ENCODE measurements at places on chromosomes 16 and 17.

- DNase-seq = no peak
Measured at GRCh38 chr17:70787721-70788300, 618.5 kb downstream of the KCNJ2 start.

GRCh38 chr17:48014595-48015111 lies 22.9 kb downstream of the COPZ2 start:
- no peak for DNase-seq

DNA sequence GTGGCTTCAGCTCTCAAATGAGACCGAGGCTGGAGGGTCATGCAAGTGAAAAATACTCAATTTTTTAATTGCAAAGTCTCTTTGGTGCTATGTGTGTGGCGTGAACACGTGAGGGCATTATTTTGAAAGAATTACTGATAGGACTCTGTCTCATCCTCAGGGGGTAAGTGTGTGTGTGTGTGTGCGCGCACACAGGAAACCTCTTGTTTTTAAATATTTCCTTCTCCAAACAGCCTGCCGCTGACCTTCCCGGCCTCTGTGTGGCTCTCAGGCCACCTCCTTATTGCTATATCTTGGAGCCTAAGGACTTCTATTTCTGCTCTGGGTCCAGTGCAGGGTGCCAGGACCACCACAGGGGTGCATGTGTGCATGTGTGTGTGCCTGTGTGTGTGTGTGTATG lies 99.7 kb downstream of the CMIP start:
- peak; percentile 78 for DNase-seq

- DNase-seq = no peak
Measured at GRCh38 chr16:77993111-77993985, 29.0 kb upstream of the CLEC3A start.

DNA sequence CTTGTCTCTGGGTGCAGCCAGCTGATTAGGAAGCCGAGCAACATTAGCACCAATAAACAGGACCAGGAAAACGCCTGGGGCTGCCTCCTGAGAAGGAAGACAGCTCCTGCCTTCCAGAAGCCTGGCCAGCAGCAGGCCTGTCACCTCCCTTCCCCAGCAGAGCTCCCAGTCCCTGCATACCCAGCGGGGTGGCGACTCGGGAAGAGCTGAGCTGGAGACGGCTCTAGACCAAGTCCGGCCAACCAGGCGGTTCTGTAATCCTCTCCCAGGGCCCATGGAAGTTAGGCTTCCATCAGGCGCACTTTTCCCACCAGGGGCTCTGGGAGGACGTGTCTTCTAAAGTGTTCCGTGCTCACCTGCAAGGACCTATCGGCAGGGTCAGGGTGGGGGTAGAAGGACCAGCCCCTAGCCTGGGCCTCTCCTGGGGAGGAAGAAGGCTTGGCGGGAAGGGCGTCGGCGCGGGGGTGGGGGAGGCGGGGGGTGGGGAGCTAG lies 12.0 kb upstream of the CLUH start:
- no peak for DNase-seq

DNA sequence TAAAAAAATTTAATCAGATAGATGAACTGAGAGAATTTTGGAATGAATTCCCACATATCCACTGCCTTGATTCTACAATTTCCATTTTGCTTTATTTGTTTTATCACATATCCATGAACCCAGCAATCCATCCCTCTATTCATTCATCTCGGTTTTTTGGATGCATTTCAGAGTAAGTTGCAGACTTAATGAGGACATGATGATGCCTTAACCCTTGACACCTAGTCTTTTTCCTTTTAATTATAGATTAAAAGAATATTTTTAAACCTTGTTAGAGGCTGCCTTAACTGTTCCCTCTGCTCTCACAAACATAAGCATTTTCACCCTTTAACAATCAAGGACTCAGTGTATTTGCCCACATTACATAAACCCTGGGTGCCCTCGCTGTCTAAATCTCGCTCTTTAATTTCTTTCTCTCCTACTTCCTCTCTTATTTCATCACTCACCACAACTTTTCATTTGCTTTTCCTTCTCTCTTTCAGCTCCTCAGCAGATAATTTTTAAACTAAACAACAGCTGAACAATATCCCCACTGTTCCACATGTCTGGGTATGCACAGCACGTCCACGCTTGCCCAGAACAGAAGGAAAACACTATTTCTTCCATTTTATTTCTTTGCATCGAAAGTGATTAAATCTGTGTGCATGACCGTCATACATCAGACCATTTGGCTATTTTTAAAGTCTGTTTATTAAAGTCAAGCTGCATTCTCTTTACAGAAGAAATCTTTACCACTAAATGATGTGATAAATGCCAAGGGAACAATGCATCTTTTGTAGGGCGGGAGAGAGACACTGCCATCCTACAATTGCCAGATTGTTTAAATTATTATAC lies 39.9 kb downstream of the IQCK start:
- no peak for DNase-seq

DNA sequence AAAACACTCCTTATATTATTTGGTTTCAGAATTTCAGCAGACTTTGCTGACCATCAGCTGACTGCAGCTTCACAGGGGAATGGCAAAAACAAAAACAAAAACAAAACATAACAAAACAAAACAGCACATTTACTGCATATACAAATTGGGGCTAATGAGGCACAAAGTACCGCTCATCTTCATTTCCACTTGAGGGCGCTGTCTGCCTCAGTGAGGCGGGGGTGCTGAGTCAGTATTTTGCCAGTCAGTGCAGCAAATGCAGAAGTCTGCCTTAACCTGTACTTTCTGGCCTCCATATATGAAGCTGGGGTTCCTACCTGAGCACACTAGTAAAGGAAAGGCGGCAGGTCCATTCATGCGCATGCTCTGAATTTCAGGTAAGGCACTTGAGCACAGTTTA lies 13.5 kb upstream of the DYNLRB2 start:
- DNase-seq = peak; percentile 4

GRCh38 chr17:55462711-55463110 lies 41.1 kb upstream of the MMD start:
- no peak for DNase-seq

GRCh38 chr16:85216522-85217375 lies 104.5 kb upstream of the CIBAR2 start:
- no peak for DNase-seq

GRCh38 chr16:72300892-72301291 lies 128.9 kb upstream of the PMFBP1 start:
- DNase-seq = no peak

DNA sequence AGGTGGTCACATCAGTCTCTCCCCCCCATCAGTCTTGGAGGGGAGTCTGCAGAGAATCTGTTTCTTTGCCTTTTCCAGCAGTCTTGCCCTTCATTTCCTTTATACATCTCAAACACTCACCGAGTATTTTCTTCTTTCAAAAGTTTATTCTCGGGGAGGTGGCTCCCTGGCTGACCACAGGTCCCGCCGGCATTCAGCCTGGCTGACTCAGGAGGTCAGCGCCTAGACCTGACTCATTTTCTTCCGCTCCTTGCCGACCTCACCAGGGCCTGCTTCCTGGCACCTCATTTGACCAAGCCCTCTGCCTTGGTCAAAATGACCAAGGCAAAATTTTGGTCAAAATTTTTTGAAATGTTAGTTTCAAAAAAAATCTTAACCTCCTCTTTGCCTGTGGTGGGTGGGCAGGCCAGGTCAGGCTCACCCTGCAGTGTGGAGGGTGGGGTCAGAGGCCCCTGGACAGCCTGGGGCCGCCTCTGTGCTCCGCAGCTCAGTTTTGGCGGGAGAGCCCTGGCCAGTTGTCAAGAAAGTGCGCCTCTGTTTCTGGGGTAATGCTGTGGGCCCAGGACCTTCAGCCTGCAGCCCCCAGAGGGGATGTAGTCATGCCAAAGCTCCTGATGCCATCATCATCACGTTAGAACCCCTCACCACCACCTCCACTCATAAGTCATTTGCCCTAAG lies 165.6 kb downstream of the SPECC1 start:
- no peak for DNase-seq

DNA sequence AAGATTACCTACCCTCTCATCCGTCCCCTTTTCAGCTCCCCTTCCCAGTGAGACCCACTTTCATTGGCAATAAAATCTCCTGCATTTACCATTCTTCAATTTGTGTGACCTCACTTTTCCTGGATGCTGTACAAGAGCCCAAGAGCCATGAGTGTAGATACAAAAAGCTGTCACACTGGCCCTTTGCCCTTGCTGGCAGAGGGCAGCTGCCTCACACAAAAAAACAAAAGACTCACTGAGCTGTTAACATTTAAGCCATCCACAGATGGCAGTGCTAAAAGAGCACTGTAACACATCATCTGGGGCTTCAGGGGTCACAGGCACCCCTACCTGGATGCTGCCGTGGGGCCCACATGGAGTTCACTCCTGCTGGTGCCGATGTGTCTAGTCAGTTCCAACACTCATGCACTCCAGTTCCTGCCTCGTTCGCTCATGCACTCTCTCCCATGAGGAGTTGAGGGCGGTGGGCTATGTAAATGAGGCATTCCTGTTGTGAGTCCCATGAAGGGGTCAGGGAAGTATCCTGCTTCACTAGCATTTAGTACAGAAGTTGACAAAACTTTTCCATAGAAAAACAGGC lies 123.1 kb downstream of the CA10 start:
- DNase-seq = no peak

DNA sequence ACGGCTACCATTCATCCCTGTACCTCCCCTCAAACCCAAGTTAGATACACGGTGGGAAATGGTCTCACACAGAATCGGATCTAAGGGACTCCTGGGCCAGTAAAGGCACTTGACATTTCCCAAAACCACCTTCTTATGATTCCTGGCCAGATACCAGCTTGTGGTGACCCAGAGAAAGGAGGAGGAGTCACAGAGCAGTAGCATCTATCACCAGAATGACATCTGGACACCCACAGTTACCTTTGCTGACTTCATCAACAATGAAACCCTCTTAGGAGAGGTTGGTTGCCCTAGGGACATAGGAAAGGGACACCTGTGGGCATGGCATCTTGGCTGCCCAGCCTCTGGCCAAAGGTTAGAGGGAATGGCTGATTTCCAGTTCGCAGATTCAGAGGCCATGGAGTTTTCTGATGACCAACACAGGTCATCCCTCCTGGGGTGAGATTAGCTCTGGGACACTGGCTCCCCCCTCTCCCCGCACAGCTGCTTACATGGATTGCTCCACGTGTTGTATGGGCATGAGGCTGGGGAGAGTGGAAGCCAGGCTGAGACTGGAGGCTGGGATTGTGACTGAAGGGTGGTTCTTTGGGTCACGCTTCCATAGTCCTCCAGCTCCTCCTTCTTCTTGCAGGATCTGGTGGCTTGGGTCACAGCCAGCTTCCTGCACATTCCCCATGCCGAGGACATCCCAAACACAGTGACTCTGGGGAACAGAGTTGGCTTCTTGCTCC lies 1.4 kb upstream of the AOC3 start:
- no peak for DNase-seq

DNA sequence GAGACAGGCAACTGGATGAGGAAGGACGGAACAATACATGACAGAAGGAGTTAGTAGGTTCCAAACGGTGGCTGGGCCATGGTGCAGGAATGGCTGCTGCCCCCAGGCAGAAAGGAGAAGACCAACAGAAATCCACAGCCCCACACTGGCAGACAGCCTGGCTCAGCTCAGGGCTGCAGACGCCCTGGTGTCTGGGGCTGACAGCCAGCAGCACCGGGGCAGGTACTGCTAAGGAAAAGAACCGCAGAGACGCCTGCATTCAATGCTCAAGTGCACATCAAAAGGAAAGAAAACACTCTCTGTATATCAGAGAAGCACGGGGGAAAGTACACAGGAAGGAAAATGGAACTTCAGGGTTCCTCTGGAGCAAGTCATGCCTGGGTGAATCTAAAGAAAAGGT lies 53.4 kb downstream of the GAS7 start:
- DNase-seq = no peak

- DNase-seq = no peak
Measured at GRCh38 chr16:14187517-14188338, 116.6 kb downstream of the MRTFB start.

DNA sequence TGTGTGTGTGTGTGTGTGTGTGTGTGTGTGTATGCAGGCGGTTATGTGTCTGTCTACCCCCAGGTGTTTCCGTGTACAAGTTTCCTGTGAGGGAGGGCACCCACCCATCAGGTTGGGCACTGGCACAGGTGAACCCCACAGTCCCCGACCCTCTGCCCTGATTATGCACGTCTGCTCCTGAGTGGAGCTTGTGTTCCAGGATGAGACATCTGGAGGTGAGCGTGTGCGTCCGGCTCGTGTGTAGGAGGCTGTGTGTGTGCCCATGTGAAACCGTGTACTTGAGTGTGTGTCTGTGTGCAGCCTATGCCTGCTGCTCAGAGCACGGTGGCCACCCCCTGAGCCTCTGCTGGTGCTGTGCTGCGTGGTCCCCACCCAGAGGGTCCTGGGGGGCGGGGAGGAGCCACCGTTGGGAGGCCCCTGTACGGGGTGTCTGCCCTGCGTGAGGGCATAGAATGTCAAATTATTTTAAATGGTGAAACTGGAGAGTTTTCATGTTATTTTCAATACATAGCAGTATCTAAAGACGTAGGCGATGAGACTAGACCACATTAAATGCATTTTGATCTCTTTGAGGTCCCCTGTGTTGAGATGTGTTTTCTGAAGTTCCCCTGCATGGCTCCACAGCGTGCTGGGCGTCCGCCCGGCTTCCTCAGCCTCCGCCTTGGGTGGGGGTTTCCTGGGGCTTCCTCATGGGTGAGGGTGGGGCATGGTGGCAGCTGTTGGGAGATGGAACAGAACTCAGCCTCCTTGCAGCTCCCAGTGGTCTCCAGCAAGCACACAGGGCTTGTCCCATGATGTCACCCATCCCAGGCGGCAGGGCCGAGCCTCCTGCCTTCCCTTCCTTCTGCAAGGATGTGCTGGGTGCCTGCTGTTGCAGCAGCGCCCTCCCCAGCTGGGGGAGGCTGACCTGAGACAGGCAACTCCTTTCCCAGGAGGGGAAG lies 43.4 kb downstream of the KCNJ12 start:
- no peak for DNase-seq
